Urinary bladder (tissue), 4 donors: ENCODE measurements at places on chromosomes 4 and X. TPM values are rescaled to one million over a fixed set of nuclear protein-coding genes. Genes with fewer than 3 reads are reported as not detected.

The PPEF1 gene
- 0.95 TPM for total RNA-seq

GRCh38 chrX:16664626-16665025 is 14.7 kb downstream of the S100G start:
- DNase-seq: no peak

- no peak for DNase-seq
Measured at GRCh38 chr4:72375073-72375736, 193.8 kb downstream of the ADAMTS3 start.

DNA sequence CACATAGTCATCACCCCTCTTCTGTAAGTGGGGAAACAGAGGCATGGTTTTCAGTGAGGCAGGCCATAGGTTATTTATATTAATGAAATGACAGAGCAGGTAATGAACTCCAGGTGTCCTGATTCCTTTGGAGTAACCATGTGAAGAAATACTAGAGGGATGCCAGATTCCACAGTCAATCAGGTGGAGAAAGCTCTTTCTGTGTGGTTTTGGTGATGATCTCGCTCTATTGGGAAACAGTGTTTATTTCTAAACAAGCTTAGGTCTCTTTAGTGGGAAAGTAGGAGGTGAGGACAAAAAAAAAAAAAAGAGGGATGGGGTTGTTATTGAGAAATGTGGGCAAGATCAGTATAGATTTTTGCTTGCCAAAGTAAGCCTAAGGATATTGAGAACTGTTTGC is 12.2 kb downstream of the DOCK11 start:
- DNase-seq: no peak

- no peak for DNase-seq
Measured at GRCh38 chrX:41332408-41333002, 1.5 kb upstream of the DDX3X start.
